Gastrocnemius medialis (tissue), 4 donors: ENCODE measurements at places on chromosomes 7 and 10. TPM values are rescaled to one million over a fixed set of nuclear protein-coding genes. Genes with fewer than 3 reads are reported as not detected.

The SMO gene
- total RNA-seq = 1.2 TPM

GRCh38 chr7:130929896-130930659 lies 196.1 kb upstream of the KLF14 start:
- no peaks in the 10 kb centered on the region for H3K27me3 ChIP-seq
- peaks cover 98% of the 10 kb centered on the region for H3K4me1 ChIP-seq
- H3K27ac ChIP-seq = peak overlapping the region; percentile 97
- DNase-seq = no peak

- H3K27me3 ChIP-seq = no peaks in the 10 kb centered on the region
- no peak overlapping the region for H3K4me3 ChIP-seq
- no peaks in the 10 kb centered on the region for H3K36me3 ChIP-seq
Measured at GRCh38 chr7:31494421-31494820, 19.5 kb upstream of the ITPRID1 start.

- no peak overlapping the region for H3K27ac ChIP-seq
- no peaks in the 10 kb centered on the region for H3K27me3 ChIP-seq
- no peaks in the 10 kb centered on the region for H3K4me1 ChIP-seq
- H3K4me3 ChIP-seq = no peak overlapping the region
- no peaks in the 10 kb centered on the region for H3K36me3 ChIP-seq
Measured at GRCh38 chr7:94223375-94224084, 171.2 kb upstream of the COL1A2 start.
